ENCODE measurements at places on chromosomes 7 and 10.

DNA sequence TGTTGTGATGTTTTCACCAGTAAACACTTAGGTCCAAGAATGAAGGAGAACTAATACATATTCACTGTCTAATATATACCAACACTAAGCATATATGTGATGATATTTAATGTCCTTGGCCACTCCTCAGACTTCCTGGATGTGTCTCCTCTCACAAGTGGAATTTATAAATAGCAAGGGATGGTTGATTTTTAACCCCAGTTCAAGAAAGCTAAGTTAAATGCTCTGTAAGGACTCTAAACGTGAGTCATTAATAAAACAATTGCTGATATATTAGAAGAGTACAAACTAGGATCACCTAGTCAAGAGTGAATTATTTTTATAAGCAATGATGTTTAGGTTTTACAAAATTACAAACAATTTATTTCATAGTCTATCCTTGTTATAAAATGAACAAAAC is 355.9 kb upstream of the TMEM229A start:
- DNase-seq: no peak

DNA sequence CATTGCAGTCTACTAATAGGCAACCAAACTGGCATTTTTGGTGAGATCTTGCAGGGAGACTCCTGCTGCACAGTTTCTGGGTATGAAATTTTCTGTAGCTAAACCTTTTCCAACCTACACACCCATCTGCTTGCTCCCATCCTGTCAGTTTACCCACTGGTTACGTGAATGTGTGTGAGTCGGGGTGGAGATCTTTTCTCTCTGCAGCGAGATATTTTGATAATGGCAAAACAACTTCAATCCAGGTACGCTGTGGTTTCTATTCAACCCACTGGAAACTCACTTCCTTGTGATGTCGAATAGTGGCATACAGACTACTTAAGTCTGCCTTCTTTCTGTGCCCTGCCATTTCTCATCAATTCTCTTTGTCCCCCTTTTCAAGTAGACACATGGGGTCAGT is 4.5 kb downstream of the PLEKHA1 start:
- no peak for DNase-seq

- no peak for DNase-seq
These were observed 346.8 kb upstream of the NFE2L3 start for GRCh38 chr7:25805027-25805687.

- DNase-seq: no peak
These were observed 42.1 kb upstream of the ADRA2A start for GRCh38 chr10:111034598-111035310.

GRCh38 chr10:21146436-21146789 is 249.3 kb upstream of the NEBL start:
- no peak for DNase-seq

GRCh38 chr7:136687693-136688322 is 180.6 kb upstream of the CHRM2 start:
- no peak for DNase-seq

DNA sequence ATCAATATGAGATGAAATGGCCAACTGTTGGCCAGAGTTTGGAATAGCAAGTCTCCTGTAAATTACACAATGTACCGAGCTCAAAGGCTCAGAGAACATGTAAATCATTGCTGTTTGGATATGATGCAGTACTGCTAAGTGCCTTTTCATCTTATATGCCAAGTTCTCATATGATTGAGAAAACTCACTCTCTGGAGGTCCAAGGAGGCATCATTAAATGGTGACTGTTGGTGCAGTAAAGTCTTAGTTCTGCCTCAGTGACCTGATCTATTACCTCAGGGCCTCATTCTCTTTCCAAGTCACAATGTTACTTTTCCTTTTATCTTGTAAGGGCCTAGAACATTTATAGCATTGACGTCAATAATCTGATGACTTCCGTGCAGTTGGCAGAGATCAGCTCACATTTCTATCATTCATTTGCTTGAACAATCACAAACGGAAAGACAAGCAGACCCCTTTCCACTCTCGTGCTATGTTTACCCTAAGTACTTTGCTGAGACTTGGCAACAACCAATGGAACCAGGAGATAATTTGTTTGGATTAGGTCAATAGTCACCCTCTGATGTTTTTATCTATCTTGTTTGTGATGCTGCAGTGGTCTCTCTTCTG is 32.6 kb upstream of the PDK4 start:
- no peak for DNase-seq

DNA sequence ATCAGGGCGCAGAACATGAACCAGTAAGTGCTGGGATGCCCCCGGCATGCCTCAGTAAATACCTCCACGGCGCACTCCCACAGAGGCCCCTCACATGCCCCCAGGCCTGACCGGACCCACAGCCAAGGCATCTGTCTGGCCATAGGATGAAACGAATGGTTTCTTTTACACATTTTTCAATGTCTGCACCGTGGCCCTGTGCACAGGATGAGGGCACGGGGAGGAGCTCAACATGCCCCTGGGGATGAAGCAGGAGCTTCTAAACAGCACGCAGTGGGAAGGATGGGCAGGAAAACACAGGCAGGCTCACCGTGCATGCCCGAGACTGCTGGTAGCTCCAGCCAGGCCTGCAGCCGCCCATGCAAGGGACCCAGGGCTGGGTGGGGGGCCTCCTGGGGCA is 283.3 kb downstream of the TNS3 start:
- DNase-seq: no peak

DNA sequence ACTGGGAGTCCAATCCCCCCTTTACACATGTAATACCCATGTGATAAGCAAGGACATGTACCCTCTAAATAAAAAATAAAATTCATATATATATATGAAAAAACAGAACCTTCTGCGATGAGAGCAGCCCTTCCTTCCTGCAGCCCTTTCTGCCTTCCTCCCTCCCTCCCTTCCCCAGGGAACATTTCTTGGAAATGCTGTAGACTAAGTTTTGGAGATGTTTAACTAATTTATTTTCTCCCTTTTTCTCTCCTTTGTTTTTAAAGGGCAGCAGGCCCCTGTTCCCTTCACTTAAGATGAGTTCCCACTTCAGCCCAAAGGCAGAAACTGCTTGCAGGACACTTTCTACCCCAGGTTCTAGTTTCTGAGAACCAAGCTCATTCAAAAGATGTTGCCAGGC is 179.2 kb downstream of the FRMD4A start:
- no peak for DNase-seq

DNA sequence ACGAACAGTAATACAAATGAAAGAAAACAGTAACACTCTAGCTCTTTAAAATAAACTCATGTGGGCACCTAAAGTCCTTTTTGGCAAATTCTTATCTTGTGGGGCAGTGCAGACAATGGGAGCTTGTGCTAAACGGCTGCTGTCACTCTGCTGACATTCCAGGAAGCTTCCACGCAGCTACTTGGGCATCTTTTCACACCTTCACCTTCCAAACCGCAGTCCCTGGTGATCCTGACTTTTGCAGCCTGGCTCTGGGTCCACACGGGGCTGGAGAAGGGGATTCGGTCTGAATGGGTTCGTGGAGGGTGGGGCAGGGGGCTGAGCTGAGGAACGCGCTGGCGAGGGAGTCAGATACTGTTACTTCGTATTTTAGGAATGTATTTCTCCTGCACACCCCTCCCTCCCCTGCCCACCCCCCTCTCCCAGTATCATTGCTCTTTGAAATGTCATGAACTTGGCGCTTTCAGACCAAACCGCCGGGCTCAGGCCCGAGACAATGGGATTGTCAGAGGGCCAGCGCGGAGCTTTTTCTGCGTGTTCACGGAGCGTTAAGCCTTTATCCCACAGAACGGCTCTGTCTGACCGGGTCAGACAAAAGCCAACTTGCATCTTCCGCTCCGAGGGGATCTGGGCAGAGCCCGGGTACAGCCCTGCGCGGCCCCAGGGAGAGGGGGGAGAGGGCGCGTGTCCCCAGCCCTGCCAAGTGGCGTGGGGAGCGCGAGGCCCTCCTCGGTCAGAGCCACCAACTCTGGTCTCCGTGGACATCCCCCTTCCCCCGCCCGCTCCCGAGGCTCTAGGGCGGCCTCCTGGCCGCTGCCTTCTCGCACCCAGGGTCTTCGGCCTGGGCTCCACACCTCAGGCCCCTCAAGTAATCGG is 76.7 kb upstream of the EN2 start:
- DNase-seq: no peak

- no peak for DNase-seq
These were observed 21.2 kb upstream of the BRAF start for GRCh38 chr7:140945940-140946339.

- DNase-seq: no peak
These were observed 564.5 kb upstream of the IGFBP3 start for GRCh38 chr7:46485481-46486065.

DNA sequence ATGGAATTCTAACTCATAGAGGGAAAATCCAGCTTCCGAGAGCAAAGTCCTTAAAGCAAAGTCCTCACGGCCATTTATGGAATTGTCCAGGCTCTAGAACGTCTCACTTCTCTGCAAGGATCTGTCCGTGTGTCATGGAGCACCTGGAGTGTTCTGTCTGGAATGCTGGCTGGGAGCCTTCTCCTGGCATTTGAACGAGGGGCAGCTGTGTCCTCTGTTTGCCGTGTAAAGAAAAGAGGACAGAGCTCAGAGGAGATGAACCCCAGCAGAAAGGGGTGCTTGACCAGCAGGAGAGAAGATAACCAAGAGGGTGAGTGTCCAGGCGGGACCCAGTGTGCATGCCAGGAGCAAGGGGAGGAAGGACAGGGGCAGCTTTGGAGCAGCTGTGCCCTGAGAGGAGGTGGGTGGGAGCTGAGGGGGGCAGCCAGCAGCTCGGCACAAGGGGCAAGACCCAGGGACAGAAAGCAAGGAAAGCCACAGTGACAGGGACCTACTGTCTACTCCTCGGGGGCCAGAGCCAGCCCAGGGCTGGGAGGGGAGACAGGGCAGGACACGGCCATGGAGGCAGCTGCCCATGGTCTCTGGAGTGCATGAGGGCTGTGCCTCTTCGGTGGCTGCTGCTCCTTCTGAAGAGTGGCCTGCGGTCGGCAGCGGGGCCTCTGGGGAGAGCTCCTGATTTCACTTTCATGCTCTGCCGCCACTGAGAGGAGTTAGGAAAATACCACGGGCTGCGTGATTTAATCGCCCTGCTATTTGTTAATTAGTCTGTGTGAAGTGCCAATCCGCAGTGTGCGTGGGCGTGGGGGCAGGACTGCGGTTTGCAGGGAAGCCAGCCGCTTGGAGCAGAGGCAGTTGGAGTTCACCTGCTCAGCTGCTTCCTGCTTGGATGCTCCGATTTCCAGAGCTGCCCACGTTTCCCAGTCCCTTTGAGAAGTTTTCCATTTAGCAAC is 149.3 kb upstream of the SHH start:
- peak; percentile 46 for DNase-seq

DNA sequence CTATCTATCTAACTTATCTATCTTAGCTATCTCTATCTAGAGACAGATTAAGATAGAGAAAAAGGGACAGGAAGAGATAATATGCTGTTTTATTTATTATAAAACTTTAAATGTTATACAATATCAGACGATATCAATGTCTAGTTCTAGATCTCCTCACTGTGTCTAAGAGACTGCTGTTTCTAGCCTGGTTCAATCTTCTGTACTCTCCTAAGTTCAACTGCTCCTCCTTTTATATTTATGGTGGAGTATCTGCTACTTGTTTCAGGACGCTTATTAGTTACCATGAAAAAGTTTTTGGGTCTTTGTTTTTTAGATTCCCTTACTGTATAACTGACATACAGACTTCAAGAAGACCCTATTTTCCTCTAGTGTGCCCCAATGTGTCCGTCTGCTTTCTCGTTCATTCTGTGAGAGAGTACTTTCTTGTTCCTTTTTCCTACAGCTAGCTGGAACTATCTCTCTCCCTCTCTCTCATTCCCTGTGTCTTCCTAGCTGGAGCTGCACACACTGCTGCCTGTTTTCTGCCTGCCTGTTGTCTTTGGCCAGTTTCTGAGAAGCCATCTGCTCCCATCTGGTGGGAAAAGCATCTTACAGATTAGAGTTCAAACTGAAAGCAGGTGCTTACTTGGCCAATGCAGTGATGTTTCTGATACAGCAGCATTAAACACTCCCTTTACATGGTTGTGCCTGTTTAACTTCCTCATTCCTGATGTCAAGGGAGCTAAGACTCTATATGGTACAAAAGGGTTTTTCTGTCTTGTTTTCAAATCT is 49.4 kb upstream of the ARL4A start:
- no peak for DNase-seq

DNA sequence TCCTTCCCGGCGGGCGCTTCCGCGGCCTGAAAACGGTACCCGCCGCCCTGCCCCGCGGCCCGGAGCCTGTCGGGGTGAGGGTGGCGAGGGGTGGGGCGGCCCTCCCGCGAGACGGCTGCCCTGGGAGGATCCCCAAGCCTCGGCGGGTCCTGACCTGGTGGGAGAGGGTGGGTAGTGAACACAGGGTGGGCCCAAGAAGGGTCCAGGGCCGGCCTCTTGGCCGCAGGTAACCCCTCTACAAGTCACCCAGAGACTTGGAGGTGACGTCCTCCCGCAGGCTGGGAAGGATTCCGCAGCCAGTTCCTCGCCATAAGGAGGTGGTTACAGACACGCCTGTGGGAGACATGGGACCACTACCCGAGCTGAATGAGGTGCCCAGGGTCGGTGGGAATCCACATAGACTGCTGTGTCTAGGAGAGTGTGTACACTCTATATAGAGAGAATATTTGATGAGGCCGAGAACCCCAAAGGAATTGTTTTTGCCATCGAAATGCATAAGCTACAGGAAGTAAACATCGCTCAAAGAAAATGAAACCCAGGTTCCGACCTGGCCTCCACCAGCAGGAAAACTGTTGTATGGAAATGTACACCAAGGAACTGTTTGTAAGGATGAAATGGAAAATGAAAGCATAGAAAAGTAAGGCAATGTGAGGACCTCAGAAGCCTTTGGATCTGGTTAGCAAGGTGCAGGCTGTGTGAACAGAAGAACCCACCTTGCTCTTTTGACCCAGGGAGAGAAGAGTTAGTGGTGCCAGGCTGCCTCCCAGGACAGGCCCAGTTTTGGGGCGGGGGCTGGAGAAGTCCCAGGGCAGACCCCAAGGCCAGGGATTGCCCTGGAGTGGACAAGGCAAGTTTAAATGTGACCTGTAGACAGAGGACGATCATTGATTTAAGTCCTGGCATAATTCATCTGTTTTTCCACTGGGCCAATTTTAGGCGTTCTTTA is 659 bp downstream of the OPTN start:
- DNase-seq: peak; percentile 59

DNA sequence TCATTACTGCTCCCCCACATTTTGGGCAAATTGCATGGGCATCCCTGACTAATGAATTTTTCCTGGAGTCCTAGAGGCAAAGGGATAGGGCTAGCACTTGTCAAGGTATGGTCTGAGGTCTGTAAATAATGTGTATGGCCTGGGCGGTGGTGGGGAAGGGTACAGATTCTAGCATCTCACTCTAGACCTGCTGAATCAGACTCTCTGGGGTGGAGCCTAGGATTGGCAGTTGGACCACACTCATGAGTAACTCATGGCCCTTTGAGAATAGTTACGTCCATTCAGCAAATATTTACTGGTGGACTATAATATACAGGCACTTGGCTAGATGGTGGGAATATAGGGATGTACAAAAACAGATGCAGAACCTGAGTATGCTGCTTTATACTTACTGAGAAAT is 118.0 kb downstream of the CELF2 start:
- no peak for DNase-seq

DNA sequence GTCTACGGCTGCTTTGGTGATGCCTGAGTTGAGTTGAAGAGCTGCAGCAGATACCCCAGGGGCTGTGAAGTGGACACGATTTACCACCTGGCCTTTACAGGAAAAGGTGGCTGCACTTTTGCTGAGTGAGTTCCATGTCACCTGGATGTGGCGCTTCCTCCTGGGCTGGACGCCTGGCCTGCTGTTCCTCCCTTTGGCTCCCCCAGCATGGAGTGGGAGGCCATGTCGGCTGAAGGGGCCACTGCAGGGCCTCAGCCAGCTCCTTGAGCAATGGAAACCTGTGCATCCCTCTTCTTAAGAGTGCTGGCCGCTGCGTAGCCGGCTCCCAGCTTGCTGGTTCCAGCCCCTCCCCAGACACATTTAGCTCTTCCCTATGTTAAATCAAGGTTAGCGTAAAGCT is 221.0 kb downstream of the GLRX3 start:
- no peak for DNase-seq
